ENCODE measurements at places on chromosomes 11 and 22. TPM values are rescaled to one million over a fixed set of nuclear protein-coding genes. Genes with fewer than 3 reads are reported as not detected.

SYT13 gene
- total RNA-seq, result not detected

KRTAP5-7 gene
- total RNA-seq, result 0.39 TPM

GRCh38 chr11:44028401-44028800 lies 19.4 kb upstream of the ACCSL start:
- no peaks in the 10 kb centered on the region for H3K4me1 ChIP-seq
- no peaks in the 10 kb centered on the region for H3K36me3 ChIP-seq
- H3K27ac ChIP-seq, result no peak overlapping the region
- DNase-seq, result no peak
- no peaks in the 10 kb centered on the region for H3K27me3 ChIP-seq
- H3K4me3 ChIP-seq, result no peak overlapping the region

DNA sequence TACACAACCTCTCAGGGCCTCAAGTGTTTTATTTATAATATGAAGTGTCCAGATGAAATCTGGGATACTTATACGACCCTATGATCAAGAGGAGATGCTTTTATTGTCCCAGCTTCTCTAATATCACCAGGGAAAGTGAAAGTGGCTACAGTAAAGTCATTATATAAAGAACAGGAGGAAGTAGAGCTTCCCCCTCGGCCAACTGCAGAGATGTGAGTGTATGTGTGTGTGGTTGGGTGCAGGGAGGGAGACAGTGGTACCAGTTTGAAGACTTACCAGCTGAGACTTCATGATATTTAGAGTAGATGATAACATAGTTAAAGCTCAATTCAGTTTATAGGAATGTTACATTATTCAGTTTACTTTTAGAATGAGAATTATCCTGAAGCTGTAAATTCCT lies 373.6 kb upstream of the DDI1 start:
- DNase-seq, result peak; percentile 45
- H3K4me1 ChIP-seq, result no peaks in the 10 kb centered on the region
- H3K27ac ChIP-seq, result no peak overlapping the region
- no peaks in the 10 kb centered on the region for H3K27me3 ChIP-seq

GRCh38 chr11:125591649-125592304 lies 875 bp upstream of the STT3A start:
- H3K4me3 ChIP-seq, result peak overlapping the region; percentile 48
- H3K27ac ChIP-seq, result peak overlapping the region; percentile 94
- peak; percentile 54 for DNase-seq
- no peaks in the 10 kb centered on the region for H3K27me3 ChIP-seq
- no peaks in the 10 kb centered on the region for H3K36me3 ChIP-seq

DNA sequence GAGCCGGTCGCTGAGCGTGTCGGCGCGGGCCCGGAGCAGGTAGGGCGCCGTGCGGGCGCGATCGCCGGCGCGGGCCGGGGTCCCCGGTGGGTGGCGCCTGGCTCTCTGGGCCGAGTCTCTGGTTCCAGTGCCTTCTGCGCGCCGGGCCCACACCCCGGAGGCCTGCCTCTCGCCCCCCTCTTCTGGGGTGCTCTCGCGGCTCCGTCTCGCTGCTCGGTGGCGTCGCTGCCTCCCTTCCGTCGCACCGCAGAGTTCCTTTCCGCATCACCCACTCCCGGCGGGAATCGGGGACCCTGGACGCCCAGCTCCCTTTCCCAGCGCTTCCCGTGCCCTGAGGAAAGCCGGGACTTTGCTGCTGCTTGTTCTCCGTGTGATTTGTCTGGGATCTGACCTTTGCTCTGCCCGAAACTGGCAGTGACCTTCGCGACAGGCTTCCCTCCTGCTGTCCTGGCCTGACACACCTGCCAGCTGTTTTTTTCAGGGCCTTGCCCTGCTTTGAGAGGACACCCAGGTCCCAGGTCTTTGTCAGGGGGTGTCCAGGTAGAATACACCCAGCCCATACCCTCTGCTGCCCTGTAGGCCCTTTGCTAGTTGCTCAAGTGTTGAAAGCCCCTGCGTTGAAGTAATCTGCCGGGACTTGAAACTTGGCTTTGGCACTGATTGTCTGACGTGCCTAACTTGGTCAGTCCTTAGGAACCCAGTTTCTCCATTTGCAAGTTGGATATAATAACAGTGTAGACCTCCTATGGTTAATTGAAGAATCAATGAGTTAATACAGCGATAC lies 711 bp downstream of the FDX1 start:
- peak; percentile 83 for DNase-seq
- no peak overlapping the region for H3K27ac ChIP-seq
- H3K4me1 ChIP-seq, result no peaks in the 10 kb centered on the region
- no peaks in the 10 kb centered on the region for H3K27me3 ChIP-seq

GRCh38 chr22:39365492-39365780 lies 15.6 kb downstream of the SYNGR1 start:
- no peak for DNase-seq
- H3K36me3 ChIP-seq, result no peaks in the 10 kb centered on the region
- no peak overlapping the region for H3K27ac ChIP-seq
- H3K4me3 ChIP-seq, result no peak overlapping the region
- no peaks in the 10 kb centered on the region for H3K27me3 ChIP-seq

DNA sequence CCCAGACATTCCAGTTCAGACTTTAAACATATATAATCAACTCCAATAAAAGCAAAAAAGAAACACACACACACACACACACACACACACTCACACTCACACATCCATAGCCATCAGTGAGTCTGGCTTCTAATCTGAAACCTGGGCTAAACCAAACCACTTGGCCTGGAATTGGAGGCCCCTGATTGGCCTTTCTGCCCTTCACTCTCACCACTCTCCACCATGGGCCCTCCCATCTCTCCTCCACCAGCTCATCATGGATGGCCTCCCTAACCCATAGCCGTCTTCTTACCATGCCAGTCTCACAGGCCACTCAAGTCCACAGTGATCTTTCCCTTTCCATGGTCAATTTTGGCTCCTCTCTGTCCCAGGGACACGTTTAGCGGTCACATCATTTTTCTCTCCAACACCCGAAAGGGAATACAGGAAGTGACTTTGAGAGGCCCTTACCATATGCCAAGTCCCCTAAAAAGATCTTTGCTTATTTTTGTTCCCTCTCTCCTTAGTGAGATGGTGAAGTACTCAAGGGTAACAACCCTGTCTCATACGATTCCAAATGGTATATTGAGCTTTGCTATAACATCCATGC lies 66.6 kb downstream of the ENDOD1 start:
- no peak overlapping the region for H3K4me3 ChIP-seq
- peak overlapping the region; percentile 99 for H3K27ac ChIP-seq
- H3K27me3 ChIP-seq, result no peaks in the 10 kb centered on the region

All from aorta (tissue), 5 donors.